LHCN-M2 (cell line): ENCODE measurements at places on chromosomes 6 and 20. TPM values are rescaled to one million over a fixed set of nuclear protein-coding genes. Genes with fewer than 3 reads are reported as not detected.

Gene CALHM6
- total RNA-seq, result 2.7 and 3.9 TPM in 2 replicates

DNA sequence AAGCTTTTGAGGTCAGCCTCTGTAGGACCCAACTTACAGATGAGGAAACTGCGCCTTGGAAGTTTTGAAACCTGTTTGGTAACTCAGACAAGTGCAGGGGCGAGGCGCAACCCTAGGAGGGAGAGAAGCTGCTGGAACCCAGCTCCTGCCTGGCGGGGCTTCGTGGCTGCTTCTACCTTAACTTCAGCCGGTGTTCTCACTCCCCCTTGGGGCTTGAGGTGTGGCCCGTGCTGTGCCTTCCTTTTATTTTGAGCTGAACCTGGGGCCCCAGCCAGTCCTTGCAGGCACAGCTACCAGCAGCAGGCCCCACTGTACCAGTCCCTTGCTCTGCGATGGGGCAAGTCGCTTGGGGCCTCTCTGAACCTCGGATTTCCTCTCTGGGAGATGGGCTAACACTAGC is 12.0 kb downstream of the RBM38 start:
- DNase-seq, result no peak

Gene IPCEF1
- total RNA-seq, result not detected in 2 replicates

Gene OOEP
- not detected in 2 replicates for total RNA-seq

GRCh38 chr20:8812817-8813216 is 256.1 kb upstream of the PLCB4 start:
- DNase-seq, result no peak

Gene ADGRG6
- 1.0 and 1.8 TPM in 2 replicates for total RNA-seq

- no peak for DNase-seq
Measured at GRCh38 chr20:57851025-57851682, 141.3 kb upstream of the PMEPA1 start.

DNA sequence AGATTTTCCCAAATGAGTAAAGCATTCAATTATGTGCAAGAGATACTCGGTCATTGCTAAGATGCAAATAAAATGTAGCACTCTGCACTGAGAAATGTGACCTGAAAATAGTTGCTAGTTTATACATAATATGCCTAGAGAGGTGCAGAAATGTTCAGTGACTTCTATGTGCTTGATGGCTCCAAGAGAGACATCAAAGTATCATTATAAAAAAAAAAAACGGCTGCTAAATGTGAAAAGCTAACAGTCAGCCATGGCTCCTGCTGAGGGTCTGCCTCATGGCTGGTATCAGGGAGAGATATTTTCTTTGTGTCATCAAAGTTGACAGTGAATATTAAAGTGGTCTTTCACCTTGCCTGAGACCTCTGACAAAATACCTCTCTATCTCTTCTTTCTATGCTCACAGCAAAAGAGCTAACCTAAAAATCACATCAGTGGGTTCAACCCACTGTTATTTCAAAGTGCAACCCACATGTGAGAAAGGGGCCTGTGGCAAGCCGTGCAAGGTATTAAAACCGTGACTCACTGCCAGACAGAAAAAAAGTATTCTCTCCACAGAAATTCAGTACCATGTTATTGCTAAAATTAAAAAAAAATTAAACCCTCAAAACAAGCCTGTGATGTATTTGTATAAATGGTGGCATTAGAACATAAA is 259.0 kb downstream of the HIVEP2 start:
- no peak for DNase-seq

DNA sequence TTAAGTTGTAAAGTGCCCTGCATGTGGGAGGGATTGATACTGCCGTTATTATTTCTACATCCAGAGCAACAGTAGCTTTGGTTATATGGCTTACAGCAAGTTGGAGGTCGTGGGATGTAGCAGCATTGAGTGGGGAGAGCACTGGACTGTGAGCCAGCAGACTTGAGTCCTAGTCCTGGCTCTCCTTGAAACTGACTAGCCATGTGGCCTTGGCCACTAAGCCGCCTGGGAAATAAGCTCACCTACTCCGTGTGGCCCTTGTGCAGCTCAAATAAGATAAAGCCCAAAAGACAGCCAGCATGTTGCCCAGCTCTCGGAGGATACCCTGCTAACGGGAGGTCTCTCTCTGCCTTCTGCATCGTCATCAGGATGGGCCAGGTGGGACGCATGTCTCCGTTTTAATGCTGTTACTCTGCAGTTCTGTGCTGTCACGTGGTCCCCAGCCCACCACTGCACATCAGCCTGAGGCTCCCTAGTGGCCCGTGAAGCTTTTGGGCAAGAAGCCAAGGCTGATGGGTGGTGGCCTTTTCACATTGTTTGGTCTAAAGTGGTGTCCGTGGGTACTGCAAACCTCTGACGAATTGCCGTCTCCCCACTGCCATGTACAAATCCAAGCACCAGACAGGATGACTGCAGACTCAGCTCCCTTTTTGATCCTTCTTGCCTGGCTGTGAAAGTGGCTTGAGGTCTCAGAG is 7.9 kb downstream of the EPB41L1 start:
- no peak for DNase-seq

Gene TREML4
- not detected in 2 replicates for total RNA-seq

- no peak for DNase-seq
Measured at GRCh38 chr6:22045261-22045912, 251.4 kb downstream of the PRL start.

DNA sequence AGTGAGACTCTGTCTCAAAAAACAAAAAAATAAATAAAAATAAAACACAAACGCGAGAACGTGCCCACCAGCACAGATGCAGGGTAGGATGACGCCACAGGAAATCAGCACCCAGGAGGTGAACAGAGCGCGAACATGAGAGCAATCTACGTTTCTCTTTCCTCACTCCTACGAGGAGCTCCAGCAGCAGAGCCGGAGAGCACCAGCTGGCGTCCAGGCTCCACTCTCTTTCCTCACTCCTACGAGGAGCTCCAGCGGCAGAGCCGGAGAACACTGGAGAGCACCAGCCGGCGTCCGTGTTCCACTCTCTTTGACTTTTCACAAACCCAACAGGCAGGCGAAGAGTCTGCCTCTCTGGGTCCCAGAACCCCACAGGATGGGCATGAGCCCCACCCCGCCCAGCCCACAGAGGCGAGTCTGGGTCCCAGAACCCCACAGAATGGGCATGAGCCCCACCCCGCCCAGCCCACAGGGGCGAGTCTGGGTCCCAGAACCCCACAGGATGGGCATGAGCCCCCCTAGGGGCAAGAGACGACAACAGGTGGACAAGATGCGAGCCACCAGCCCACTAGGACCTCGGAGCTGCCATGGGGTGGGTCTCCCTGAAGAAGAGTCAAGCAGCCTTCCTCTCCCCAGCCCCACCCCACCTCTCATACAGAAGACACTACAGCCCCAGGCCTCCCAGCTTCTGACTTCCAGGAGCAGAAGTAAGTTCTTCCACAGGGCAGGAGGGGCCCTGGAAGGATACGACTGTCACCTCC is 20.2 kb downstream of the ZBTB46 start:
- DNase-seq, result no peak

DNA sequence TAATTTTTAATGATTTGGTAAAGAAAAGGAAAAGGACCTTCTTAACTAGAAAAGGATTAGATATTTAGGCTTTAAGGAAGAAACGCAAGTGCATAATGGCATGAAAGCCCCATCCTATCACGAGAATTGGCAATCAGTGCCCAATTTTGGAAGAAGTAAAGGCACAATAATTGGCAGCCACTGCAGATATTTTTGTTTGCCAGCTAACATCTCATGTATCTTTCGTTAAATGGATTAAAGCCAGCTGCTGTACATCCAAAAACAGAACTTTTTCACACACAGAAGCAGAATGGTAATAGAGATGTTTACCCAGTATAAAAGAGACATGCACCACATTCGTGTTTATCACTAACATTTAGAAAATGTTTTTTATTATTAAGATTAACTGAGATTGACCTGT is 180.3 kb downstream of the C6orf118 start:
- DNase-seq, result no peak

Gene RAMACL
- total RNA-seq, result 0.06 TPM in 1 of 2 replicates, not detected in the other

Gene SOX18
- not detected in 2 replicates for total RNA-seq

DNA sequence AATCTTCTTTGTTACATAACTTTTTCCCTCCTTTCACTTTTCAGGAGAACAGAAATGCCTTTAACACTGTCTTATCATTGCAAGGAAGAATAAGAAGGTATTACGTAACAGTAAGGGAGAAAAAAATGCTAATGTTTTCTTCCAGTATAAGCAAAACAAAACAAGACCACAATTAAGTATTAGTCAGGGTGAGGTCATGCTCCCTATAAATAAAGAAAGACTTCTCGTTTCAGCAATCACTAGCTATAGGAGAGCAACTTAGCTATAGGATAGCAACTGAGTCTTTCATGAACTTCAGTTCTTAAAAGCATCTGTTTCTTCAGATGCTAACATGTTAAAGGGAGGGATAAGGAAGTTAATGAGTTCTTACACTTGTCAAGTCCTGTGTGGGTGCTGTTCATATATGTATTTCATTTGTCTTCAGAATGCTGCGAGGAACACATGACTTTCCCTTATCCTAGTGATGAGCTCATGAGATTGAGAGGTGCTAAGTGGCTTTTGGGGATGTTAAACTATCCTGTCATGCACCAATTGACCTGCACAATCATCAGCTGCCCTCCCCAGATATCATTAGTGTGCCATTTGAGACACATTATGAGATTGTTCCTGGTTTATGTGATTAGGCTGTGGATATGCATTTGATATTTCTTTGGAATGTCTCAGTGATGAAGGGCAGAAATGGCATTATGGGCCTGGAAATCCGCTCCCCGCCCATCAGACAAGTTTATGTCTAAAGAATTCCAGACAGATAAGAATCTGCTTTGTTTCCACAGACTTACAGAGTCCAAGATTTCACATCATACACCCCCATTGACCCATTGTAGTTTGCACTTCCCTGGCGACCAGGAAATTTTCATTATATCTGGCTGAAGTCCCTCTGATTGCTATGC is 37.5 kb downstream of the LAMA4 start:
- peak; percentile 87 for DNase-seq

Gene SPATS1
- not detected in 2 replicates for total RNA-seq

DNA sequence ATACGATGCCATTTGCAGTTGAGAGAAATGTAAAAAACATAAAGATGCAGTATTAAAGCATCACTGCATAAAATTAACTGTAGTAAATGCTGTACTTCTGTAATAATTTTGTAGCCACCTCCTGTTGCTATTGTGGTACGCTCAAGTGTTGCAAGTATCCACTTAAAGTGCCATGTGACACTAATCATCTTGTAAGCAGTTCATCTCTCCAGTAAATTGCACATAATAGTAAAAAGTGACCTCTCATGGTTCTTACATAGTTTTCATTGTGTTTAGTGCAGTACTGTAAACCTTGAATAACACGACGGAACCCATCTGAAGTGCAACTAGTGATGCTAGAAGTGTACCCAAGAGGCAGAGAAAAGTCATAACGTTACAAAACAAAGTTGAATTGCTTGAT is 190.1 kb upstream of the VGLL2 start:
- no peak for DNase-seq

Gene THEMIS
- total RNA-seq, result 0.26 TPM in 1 of 2 replicates, not detected in the other

Gene PPIL6
- 0.32 and 1.6 TPM in 2 replicates for total RNA-seq

DNA sequence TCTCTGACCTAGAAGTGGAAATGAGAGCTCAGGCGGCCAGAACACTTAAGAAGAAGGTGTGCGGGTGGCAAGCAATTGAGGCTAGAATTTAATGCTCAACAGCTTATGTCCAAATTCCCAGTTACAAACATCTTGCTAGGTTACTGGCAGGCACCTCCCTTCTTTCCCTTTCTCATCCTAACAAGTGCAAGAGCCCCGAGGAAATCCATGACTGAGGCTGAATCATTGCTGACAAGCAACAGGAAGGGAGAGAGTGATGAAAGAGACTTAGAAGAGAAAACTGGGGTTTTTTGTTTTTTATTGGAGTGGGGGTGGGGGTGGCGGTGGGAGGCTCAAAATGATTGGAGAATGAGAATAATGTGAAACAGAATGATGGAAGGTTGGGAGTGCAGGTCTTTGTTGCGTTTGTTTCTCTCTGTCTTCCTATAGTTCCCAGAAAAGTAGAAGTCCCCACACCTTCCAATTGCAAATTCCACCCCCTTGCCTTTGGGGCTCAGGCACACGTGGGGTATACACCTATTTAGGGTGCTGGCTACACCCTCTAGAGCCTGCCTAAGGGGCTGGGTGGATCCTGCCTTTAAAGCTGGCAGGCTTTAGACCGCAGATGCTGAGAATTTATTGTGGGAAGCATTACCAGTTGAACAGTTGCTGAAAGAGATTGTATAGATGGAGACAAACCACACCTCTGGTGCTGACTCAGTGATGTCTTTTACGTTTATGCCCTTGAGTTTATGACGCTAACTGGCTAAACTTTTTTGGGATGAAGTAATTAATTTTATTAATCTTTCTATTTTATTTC is 1.4 kb downstream of the FAM83B start:
- DNase-seq, result peak; percentile 15

DNA sequence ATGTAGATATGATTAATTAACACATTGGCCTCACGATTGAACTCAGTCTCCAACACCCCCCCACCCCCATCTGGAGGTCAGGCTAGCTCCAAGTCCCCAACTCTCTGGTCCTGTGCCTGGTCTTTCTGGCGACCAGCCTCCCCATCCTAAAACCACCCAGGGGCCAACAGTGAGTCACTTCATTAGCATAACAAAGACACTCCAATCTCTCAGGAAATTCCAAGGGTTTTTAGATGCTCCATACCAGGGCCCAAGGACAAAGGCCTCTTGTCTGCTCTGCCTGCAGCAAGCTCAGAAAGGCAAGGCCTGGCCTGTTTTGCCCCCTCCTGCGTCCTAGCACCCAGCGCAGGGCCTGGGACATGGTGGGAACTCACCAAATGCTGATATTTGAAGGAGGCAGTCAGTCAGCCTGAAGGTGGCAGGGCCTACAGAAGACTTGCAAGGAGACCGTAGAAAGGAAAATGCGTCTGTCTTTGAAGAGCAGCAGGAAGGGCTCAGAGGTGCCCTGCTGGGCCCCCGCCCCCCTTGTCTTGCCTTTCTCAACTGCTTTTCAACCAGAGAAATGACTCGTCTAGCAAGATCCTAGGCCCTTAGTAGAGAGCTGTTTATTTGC is 184.7 kb downstream of the CDH4 start:
- peak; percentile 25 for DNase-seq

- DNase-seq, result no peak
Measured at GRCh38 chr6:45415788-45416518, 38.2 kb upstream of the SUPT3H start.

Gene FLRT3
- total RNA-seq, result 4.1 and 12.8 TPM in 2 replicates

DNA sequence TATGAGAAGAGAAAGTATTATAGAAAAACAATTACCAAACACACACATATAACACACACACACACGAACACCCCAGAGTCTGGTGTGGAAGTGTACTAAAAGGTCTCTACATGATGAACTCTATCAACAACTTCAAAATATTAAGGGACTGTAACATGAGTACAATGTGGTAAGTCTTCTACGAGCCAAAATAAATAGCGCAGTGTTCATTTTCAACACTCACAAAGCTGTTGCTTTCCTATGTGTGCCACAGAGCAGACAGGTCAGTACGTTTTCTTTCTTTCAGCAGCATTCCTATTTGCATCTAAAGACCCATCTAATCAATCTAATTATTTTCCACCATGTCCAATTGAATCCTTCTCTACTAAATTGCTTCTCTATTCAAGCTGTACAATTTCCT is 12.1 kb upstream of the CNKSR3 start:
- DNase-seq, result no peak

DNA sequence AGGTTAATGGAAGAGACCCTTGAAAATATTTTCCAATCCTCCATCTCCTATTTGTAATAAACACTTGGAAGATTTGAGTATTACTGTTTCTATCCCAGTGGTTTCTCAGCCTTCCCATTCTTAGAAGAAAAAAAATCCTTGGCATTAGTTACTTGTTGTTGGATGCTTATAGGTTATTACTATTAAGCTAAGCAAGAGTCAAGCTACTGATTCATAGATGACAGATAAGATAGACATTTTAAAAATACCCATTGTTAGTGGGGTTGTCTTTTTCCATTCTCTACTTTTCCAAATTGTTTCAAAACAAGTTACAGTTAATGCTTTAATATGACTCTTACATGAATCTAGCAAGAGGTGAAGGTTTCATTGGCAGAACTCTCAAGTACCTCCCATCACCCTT is 158.5 kb downstream of the HIVEP2 start:
- DNase-seq, result peak; percentile 17
